ENCODE measurements at places on chromosomes 1 and 21.
A peak's percentile ranks its signal among the peaks of the same experiment; 100 is the strongest.

DNA sequence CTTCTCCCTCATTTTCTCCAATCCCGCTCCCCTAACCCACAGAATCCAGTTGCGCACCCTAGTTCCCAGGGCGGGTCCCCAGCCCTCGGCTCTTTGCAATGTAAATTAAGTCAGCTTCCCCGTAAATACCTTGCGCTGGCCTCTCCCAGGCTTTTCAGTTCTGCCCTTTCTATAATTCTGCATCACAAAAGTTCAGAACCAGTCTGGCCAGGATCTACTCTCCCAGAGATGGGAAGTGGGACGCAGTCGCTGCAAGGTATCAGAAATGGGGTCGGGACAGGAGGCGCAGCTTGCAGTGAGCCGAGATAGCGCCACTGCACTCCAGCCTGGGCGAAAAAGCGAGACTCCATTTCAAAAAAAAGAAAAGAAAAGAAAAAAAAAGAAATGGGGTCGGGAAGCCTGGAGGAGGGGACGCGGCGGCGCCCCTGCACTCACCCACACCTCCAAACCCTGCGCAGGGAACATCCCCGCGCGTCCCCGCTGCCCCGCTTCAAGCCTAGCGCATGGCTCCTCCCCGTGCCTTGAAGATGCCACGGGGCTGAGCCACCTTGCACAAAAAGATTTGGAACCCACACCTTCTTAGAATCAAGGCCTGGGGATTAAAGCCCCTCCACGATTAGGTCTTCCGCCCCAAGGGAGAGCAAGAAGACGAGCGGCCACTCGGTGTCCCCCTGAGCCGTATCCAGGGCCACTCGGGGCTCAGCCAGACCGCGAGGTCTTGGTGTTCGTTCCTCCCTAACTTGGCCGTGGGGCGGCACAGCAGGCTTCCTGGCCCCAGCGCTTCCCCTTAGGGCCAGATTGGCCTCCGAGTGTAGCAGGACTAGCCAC is 27.2 kb upstream of the ITLN2 start:
- no peak for DNase-seq

GRCh38 chr1:206663832-206664652 is 20.7 kb upstream of the MAPKAPK2 start:
- peak; percentile 69 for DNase-seq

- no peak for DNase-seq
These were observed 2.5 kb upstream of the F3 start for GRCh38 chr1:94543893-94544635.

DNA sequence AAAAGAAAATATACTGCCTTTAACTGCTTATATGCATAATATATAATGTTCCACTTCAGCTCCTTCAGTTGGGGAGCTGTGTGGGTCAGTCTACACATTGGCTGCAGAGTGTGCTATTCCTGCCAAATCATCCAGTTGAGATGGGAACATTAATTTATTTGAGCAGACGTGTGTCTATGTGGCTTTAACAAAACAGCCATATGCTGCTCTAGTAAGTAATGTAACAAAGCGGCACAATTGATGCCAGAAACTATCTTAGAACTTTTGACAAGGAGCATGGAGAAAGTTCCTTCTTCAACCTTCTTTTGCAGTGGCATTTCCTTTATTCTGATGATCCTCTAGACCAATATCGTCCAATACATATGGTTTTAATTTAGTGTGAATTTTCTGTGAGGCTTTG is 285.9 kb upstream of the C1orf87 start:
- DNase-seq: no peak

DNA sequence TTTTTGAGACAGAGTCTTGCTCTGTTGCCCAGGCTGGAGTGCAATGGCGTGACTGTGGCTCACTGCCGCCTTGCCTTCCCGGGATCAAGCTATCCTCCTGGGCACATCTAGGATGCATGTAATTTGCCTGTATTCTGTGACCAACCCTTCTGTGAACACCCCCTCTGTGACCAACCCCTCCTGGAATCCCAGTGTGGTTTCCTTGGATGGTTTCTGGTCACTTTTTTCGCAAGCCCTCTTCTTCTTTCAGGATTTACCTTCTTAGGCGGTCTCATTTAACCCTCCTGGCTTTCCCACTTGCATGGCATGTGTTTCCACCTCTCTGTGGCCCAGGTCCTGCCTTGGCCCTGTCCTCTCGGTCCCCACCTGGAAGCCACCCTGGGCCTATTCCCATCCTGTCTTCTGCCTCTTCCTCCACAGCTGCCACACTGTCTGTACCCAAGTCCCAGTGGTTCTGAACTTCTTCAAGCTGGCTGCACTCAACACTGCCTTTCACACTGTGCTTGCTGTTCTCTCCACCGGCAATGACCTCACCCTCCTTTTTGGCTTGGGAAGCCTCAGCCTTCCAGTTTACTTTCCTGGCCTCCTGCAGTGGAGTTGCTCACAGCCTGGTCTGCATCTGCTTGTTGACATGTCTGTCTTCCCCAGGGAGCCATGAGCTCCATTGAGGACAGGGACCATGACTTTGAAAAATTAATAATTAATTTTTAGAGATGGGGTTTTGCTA is 57.0 kb downstream of the DISC1 start:
- DNase-seq: no peak

DNA sequence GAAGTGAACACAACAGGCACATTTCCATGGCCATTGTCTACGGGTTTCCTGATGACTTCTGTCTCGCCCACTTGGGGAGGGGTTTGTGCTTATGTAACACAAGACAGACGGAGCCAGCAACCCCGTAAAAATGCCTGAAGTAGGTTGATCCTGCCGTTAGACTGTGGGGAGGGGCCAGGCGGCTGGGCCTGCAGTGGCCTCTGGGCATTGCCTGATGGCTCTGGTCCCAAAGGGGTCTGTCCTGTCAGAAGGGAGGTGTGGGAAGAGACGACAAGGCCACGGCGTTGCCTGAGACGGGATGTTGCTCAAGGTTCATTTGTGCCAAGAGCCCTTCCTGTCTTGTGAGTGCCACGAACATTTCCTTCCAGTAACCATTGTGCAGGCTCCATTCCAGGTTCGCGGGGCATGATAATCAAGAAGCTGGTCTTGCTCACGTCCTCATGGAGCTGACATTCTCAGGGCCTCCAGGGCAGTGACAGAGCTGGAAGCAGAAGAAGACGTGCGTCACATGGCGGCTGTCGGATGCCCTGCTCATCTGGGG is 44.7 kb downstream of the ABCG1 start:
- DNase-seq: no peak

GRCh38 chr21:18893406-18893805 is 489.8 kb upstream of the TMPRSS15 start:
- DNase-seq: no peak

- DNase-seq: no peak
These were observed 26.6 kb downstream of the ATF3 start for GRCh38 chr1:212635141-212635631.

GRCh38 chr1:165895451-165895871 is 68.0 kb downstream of the UCK2 start:
- no peak for DNase-seq

DNA sequence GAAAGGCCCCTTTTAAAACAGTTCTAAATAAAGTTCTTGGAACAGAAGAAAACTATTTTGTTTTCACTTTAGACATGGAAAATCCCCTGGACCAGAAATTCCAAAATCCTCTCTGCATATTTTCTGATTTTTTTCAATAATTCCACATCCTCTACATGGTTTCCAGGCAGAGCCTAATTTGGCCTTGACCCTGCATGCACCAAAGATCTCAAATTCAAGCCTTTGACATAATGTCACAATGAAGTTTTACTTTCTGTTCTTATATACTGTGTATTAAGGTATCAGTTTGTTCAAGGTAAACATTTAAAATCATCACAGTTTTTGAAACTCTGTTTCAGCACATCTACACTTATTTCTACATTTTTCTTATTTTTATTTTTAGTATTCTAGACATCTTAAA is 12.2 kb upstream of the NPL start:
- no peak for DNase-seq

All from ovary (tissue), 10 donors.